Stimulated activated CD4-positive, alpha-beta T cell treated with anti-CD3 and anti-CD28 coated beads, TNF-alpha, amount 100 ng/mL, for 1 hour (primary cell): ENCODE measurements at places on chromosomes 4 and X.

DNA sequence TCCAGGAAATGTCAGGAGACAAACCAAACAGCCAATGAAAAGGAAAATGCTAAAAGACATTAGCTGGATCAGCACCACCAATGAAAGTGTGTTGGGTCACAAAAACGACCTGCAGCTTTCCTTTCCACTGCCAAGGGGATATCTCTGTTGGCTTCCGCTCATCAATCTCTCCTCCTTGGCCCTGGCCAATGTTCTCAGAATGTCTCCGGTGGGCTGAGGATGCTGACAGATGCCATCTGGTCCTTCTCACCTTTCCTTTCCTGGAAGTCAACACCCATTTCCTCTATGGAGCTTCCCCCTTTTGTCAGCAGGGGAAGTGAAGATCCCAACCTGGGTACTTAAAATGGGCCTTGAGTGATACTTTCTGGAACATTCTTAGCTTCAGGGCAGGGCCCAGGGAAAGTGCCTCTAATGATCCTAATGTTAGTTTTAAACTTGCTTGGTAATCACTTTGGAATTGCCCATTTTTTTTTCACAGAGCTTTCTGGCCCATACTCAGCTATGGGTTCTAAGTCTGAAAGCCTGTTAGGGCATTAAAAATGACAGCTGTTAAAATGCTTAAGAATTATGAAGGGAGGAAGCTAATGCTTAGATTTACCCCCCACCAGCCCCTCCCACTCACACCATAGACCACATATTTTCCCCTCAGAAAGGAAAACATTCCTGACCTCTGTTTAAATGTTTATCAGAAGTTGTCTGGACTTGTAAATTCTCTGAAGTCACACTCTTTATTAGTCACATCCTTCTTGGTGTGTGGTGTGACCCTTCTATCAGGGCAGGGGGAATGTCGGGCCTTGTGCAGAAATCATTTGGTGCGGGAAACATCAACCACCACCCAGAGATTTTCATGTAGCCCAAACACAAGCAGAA is 29.2 kb downstream of the IGFBP7 start:
- no peak for DNase-seq

- DNase-seq, result no peak
Measured at GRCh38 chr4:122531514-122531913, 75.0 kb upstream of the IL2 start.

- no peak for DNase-seq
Measured at GRCh38 chrX:134752981-134753717, 94.9 kb upstream of the PLAC1 start.

DNA sequence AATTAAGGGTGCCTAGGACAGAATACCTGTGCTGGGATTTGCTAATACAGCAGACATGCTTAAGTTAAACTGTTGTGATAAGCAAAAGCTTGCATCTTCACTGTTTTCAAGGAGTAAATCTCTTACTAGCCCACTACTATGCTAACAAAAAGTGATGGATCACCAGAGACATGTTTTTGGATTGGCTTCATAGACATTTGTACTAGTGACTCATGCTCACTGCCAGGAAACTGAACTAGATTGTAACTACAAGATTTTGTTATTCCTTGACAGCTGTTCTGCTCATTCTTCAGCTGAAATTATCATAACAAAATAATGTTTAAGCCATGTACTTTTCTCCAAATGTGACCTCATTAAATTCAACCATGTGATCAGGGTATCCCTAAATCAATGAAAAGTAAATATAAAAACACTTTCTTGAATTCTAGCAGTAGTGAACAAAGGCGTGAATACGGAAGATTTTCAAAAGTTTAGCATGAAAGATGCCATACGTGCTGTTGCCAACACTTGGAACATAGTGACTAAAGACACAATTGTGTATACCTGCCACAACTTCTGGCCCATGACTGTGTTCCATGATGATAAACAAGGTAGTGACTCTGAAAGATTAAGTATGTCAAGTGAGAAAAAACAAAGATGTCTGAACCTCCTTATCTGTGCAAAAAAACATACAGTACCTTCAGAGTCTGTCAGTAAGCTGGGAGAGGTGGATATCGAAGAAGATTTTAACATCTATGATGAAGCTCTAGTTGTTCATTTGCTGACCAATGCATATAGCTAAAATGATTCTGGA is 154.0 kb downstream of the BTC start:
- DNase-seq, result no peak

DNA sequence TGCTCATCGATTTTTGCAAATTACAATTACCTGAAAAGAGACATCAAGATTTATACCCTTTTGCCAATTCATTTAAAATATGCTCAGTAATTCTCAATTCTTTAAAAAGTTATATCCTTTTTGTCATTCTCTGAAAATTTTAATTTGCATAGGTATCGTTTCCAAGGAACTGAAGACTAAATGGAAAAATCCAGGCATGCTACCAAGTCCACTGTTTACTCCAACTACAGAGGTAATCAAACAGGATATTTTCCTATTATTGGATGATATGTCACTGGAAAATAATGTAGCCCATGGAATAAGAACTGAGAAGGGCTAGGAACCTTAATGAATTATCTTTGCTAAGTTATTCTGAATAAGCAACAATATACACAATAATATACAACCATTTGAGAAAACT is 132.7 kb downstream of the THOC2 start:
- no peak for DNase-seq

GRCh38 chr4:140947506-140947905 is 185.8 kb downstream of the RNF150 start:
- no peak for DNase-seq
